Retina (tissue), 1 donor: ENCODE measurements at places on chromosomes 5 and 9.
A peak's percentile ranks its signal among the peaks of the same experiment; 100 is the strongest.

DNA sequence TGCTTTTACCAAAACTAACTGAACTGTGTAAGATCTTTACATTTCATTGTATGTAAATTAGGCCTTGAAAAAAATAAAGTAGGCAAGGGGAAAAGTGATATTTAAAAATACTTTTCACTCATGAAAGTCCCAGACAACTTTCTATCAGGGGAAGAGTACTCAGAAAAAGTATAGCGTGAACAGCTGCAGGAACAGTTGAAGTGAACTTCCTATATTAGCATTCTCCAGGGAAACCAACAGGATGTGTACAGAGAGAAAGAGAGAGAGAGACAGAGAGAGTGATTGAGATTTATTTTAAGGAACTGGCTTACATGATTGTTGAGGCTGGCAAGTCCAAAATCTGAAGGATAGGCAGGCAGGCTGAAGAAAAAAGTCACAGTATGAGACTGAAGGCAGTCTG is 42.0 kb downstream of the ERMP1 start:
- no peak for DNase-seq

DNA sequence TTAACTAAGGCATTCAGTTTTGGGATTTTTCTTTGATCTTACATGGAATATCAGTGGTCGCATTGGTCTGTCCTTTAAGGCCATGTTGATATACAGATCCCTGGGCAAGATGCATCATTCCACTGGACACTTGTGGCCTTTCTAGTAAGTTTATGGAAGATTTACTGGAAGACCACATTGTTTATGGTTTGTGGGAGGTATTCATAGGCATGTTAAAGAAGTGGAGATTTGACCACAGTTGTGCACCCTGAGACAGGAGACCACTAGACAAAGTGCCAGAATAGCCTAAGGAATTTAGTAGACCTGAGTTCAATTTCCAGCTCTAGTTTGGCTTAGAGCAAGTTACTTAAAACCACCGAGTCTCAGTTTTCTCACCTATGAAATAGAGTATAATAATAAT is 383.1 kb upstream of the PAPPA start:
- DNase-seq: no peak

DNA sequence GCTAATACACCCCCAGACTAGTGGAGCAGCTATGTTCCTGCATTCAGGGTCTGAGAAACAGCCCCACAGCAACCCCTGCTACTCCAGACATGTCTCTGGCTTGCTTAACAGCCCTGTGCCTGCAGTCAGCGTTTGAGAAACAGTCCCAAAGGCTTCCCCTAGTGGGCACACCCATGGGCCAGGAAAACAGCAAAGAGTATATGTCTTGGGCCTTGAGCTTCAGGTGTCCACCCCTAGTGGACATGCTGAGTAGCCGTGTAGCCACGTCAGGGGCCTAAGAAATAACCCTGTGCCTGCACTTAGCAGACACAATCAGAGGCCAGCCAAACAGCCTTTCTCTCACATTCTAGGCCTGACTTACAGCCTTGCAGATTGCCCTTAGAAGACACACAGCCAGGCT is 698.6 kb downstream of the PTPRD start:
- no peak for DNase-seq

DNA sequence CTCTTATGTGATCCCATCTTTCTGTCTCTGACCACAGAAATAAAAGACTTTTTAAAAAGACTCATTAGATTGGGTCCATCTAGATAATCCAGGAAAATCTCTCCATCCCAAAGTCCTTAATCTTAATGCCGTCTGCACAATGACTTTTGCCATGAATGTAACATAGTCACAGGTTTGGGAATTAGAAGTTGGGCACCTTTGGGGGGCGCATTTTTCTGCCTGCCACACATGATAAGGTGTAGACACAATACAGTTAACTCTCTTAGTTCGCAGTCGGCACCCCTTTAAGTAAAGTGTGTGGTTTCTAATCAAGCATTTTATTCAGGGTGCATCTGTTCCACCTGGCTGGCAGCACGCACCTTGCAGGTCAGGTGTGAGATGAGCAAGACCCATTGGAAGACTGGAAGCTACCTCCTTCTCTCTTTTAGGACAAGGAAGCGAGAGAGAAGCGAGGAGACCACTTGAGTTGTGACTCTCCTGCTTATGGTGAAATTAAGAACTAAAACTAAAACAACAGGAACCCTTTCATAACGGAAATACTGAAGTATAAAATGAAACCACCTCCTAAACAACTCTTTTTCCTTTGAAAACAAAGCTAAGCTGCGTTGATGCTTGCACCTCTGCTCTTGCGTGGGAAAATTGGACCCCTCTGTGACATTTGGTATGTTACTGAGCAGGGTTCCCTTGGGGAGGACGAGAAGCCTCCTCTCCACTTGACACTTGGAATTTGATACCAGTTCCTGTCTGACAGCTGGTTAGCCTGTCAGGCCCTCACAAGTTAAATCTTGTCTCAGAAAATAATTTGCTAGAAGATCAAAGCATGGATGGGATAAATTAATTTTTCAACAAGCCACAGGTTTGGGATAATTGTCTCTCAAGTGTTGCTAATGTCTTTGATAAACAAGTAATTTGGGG is 304.6 kb upstream of the DMRT1 start:
- no peak for DNase-seq

- peak; percentile 40 for DNase-seq
Measured at GRCh38 chr5:145347026-145347616, 488.0 kb downstream of the PRELID2 start.

DNA sequence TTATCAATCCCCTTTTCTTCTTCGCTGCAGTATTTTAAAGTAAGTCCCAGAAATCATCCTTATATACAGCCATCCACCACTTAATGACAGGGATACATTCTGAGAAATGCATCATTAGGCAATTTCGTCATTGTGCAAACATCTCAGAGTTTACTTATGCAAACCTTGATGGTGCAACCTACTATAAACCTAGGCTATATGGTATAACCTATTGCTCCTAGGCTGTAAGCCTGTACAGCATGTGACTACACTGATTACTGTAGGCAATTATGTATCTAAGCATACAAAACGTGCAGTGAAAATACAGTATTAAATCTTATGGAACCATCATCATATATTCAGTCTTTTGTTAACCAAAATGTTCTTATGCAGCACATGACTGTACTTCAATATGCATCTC is 36.8 kb downstream of the SAXO1 start:
- DNase-seq: no peak

DNA sequence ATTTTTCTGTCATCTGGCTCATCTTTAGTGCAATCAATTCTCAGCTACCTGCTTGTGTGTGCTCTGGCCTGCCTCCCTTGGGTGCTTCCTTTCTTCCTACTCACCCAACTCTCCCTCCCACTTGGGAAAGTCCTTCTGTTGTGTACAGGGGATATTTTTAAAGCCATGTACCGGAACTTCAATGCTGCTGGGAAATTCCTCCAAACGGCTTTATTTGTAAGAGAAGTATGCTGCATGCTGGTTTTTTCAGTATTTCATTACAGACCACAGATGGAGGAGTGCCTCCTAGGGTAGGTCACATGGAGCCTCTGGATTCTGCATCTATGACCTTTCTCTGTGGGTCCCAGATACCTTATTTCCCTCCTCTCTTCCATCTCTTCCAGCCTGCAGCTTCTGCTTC is 5.4 kb upstream of the HMHB1 start:
- no peak for DNase-seq

DNA sequence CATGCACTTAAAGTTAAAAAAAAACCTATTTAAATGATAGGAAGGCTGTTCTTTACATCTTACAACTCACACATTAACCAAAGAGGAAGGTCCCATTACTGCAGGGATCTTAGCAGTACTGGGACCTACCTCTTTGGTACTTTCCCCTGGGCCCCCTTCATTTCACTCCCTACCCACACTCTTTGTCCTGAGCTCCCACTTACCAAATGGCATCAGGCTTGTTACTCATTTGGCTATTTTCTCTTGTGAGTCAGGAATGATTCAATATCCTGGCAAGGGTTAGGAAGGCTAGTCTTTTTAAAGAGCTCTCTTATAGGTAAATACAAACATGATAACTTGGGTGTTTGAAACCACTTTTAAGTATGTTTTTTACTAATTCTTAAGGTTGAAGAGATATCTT is 117.4 kb upstream of the ELL2 start:
- no peak for DNase-seq

DNA sequence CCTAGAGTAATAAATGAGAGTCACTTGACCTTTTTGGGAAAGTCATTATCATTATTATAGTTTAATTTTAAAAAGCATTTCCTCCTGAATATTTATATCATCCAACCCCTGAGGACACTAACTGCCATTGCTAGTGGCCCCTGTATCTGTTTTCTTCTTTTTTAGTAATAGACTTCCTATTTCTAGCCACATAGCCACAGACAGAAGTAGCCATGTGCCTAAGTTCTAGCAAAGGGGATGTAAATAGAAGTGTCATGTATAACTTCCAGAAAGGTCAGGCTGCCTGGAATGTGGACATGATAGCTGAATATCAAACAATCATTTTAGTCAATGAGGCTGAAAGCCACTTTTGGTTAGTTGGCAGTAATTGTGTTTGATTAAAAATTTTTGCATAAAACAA is 37.5 kb upstream of the IQGAP2 start:
- DNase-seq: no peak

DNA sequence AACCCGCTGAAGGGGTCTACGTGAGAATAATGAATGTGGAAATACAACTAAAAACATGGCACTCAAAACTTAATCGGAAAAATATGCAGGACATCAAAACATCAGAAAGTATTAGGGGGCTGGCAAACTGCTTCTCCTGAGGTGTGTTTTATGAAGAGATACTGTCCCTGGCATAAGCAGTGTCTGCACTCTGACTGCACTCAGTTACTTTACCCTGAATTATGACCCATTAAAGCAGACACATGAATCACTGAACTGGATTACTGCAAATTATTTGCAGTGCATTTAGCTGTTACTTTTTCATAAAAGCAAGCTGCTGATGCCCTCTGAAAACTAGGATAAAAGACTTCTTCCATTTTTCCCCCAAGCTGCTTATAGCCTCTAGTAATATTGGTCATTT is 164.9 kb downstream of the AP3B1 start:
- DNase-seq: peak; percentile 15

- no peak for DNase-seq
Measured at GRCh38 chr9:785997-786396, 55.5 kb upstream of the DMRT1 start.

GRCh38 chr5:43533646-43534045 is 18.7 kb upstream of the C5orf34 start:
- DNase-seq: no peak

- DNase-seq: no peak
Measured at GRCh38 chr5:172593721-172594235, 47.3 kb upstream of the NEURL1B start.

- no peak for DNase-seq
Measured at GRCh38 chr5:73346878-73347408, 101.6 kb downstream of the FOXD1 start.

DNA sequence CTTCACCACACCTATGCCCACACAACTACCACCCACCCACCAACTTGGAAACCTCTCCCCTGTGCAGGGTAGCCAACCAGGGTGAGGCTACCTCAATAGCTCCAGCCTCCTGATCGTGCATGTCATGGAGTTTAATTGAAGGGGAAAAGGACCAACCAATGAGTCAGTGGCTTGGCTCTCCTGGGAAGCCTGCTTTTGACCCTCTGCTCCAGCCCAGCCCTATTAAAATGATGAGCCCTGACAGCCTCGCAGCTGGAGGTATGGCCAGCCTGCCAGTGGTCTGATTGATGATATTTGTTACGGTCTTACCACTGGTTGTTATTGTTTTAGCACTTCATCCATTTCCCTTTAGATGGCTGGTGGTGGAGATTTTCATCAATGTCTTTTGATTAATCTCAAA is 280.4 kb downstream of the SH3GL2 start:
- DNase-seq: peak; percentile 12

DNA sequence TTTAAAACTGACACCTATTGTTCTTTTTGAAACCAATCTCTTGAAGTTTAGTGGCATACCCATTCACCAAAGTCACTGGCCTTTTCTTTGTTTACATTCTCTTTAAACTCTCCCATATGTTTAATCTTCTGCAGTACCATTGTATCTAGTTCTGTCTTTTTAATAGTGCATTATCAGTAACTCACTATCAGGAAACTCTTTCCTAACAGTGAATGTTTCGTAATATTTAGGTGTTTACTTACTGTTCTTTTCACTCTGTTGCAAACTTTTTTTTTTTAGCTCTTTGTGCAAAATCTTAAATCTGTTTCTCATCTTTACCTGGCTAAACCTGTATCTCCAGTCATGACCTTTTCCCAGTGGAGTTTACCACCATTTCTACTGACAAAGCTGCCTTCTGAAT is 17.2 kb downstream of the SMAD5 start:
- DNase-seq: no peak

DNA sequence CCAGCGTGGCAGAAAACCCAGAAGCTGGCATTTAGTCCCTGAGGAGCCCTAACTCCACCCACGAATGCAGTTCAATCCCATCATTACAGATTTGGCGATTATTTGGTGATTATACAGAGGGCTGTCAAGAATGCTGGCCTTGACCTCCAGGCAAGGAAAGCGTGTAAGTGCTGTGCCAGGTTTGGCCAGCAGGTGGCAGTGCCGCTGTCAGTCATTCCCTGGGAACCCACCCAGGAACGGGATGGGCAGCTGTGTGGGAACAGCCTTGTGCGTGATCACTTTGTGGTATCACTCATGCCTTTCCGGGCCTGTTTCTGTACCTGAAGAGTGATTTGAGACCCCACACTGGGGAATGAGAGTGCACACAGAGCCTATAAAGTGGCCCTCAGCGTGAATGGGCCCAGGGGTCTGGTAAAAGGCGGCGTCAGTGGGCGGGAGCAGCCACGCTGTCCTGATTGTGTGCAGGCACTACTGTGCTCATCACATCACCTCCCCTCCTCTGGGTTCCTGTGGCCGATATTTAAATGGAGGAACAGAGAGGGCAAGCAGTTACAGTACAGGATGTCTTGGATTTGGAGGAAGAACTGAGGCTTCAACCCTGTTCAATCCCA is 215.6 kb downstream of the ROR2 start:
- DNase-seq: peak; percentile 79

GRCh38 chr5:107776506-107776905 is 105.8 kb upstream of the EFNA5 start:
- no peak for DNase-seq

GRCh38 chr9:11159318-11159862 is 546.6 kb upstream of the PTPRD start:
- DNase-seq: no peak
